Fibroblast of upper back skin (primary cell): ENCODE measurements at places on chromosomes 4 and X.

GRCh38 chrX:132271311-132271778 lies 52.1 kb upstream of the RAP2C start:
- no peak for DNase-seq

DNA sequence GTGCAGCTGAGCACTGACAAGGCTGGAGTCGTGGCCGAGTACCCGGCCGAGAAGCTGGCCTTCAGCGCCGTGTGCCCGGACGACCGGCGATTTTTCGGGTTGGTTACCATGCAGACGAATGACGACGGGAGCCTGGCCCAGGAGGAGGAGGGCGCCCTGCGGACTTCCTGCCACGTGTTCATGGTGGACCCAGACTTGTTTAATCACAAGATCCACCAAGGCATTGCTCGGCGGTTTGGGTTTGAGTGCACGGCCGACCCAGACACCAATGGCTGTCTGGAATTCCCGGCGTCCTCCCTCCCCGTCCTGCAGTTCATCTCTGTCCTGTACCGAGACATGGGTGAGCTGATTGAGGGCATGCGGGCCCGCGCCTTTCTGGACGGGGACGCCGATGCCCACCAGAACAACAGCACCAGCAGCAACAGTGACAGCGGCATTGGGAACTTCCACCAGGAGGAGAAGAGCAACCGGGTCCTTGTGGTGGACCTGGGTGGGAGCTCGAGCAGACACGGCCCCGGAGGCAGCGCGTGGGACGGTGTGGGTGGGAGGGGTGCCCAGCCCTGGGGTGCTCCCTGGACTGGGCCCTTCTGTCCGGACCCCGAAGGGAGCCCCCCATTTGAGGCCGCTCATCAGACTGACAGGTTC lies 24.3 kb downstream of the RGS12 start:
- DNase-seq, result no peak

GRCh38 chr4:101753721-101754120 lies 36.8 kb upstream of the BANK1 start:
- peak; percentile 86 for DNase-seq

DNA sequence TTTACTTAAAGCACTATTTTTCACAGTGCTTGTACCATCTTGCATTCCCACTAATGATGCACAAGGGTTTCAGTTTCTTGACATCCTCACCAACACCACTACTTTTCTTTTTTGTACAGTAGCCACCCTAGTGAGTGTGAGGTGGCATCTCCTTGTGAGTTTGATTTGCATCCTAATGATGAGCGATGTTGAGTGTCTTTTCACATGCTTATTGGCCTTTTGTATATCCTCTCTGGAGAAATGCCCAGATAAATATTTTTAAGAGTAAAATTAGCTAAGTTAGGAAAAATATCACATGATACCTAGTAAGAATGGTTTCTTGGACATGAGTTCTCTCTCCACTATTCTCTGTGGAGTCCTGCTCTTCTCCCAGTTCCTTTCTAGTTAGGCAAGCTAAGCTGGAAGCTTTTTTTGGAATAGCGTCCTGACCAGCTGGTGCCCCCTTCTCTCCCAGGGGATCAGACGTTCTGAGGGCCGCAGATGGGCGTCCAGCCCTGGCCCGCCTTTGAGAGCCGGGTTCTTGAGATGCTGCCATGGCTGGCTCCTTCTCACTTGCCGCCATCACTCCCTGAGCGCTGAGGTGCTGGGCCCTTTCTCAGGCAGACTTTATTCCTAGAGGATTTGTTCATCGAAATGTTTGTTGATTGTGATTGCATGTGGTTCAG lies 132.1 kb downstream of the ARHGAP10 start:
- DNase-seq, result no peak

GRCh38 chr4:70619778-70620177 lies 8.8 kb upstream of the ENAM start:
- no peak for DNase-seq

DNA sequence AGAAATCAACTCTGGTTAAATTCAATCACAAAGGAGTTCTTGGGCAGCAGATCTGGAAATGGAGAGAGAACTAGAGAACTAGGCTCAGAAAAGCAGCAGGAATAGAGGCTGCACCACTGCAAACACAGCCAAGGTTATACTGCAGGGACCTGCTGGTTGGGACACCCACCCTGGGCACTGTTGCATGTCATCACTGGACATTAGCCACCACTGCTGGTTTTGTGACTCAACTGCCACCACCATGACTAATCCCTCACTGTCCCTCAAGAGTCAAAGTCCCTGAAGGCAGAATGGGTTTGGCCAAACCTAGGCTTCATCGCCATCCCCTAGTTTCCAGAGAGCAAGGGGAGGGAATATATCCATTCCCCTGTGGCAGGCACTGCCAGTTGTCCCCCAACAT lies 38.1 kb upstream of the IRAK1 start:
- no peak for DNase-seq

DNA sequence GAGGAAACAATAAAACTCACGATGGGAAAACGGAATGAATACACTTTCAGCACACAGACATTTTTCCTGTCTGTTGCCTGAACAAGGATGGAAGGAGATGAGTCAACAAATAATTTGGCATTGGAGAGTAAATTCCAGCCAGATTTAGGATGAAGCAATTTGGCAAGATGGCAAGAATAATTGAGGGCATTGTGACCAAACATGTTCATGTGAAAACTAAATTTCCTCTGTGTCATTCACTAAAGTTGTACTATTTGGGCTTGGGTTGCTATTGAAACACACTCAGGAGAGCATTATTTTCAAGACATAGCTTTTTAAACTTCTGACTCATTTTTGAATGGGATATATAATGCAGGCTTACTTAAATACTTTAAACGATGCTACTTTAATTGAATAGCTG lies 1614.4 kb downstream of the PCDH19 start:
- DNase-seq, result peak; percentile 68

DNA sequence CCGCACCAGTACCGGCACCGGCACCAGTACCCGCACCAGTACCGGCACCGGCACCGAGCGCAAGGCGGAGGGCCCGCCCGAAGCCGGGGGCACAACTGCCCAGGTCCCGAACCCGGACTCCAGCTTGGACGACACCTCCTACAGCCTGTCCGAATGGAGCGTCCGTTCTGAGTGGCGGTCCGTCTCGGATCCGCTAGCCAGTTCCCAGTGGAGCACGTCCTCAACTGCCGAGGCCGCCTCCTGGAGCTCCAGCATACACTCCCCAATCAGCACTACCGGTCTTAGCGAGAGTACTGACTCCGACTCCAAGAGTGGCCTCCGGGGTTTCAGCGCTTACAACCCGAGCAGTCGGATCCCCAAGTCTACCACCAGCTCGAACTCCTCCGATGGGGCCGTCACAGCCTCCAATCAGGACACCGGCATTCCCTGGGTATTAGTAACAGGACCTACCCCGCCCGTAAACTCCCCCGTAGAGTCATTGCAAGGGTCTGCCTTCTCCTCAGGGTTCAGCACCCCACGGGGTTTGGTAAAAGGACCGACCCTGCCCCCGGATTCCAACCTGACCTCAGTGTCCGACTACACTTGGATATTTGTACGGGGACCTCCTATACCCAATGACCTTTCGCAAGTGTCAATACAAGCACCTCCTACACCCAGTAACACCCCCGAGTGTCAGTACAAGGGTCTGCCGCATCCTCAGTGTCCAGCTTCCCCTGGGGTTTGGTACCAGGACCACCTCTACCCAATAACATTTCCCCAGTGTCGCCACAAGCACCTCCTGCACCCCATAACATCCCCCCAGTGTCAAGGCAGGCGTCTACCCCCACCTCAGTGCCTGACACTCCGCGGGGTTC lies 721 bp upstream of the MAOA start:
- DNase-seq, result peak; percentile 14

- no peak for DNase-seq
Measured at GRCh38 chrX:44068043-44068442, 94.9 kb upstream of the NDP start.

DNA sequence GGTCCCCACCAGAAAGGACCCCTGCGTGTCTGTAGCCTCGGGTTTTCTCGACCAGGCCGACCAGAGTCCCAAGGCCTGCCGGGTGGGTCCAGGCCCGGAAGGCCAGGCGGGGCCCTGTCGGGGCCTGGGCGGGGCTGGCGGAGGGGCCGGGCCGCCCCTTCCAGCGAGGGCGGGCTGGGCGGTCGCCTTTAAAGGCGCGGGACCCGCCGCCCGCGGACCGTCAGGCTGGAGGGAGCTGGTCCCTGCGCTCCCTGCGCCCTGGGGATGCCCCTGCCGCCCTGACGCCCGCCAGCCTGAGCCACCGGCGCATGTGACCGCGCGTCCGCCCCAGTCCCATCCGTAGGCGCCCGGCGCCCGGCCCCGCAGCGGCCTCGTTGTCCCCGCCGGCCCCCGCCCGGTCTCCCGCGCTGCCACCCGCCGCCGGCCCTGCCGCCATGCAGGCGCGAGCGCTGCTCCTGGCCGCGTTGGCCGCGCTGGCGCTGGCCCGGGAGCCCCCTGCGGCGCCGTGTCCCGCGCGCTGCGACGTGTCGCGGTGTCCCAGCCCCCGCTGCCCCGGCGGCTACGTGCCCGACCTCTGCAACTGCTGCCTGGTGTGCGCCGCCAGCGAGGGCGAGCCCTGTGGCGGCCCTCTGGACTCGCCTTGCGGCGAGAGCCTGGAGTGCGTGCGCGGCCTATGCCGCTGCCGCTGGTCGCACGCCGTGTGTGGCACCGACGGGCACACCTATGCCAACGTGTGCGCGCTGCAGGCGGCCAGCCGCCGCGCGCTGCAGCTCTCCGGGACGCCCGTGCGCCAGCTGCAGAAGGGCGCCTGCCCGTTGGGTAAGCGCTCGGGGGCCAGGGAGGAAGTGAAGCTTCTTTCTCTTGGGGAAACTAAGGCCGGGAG lies at the start of gene HTRA3:
Gene HTRA3, plus strand, starts transcription at position 220 of the 883 bp plus-strand sequence. Its CDS starts 215 bp downstream, at position 435.
- DNase-seq, result peak; percentile 54

DNA sequence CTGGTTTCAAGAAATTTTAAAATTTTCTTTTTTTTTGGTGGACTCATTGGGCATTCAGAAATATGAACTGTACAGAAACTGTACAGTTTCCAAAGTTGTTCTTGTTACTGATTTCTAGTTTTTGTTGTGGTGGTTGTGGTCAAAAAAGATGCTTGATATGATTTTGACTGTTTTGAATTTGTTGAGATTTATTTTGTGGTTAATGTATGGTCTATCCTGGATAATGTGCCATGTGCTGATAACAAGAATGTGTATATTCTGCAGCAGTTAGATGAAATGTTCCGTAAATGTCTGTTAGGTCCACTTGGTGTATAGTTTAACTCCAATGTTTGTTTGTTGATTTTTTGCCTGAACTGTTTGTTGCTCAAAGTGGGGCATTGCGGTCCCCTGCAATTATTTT lies 127.6 kb upstream of the NUDT6 start:
- no peak for DNase-seq

DNA sequence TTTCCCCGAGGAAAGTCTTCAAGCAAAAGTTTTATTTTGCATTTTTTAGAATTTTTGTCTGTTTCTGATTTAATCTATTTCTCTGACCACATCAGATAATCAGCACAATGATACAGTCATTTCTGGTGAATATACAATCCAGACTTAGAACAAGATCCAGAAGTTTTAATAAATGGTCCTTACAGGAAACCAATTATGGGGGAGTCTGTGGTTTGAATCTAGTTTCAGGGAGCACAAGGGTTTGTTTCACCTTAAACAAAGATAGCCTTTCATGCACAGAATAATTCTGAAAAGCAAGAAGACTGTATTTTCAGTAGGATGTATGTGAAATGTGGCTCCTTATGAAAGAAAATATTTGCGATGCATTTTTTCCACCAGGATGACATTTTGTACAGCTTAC lies 158.5 kb upstream of the ARSJ start:
- DNase-seq, result no peak

DNA sequence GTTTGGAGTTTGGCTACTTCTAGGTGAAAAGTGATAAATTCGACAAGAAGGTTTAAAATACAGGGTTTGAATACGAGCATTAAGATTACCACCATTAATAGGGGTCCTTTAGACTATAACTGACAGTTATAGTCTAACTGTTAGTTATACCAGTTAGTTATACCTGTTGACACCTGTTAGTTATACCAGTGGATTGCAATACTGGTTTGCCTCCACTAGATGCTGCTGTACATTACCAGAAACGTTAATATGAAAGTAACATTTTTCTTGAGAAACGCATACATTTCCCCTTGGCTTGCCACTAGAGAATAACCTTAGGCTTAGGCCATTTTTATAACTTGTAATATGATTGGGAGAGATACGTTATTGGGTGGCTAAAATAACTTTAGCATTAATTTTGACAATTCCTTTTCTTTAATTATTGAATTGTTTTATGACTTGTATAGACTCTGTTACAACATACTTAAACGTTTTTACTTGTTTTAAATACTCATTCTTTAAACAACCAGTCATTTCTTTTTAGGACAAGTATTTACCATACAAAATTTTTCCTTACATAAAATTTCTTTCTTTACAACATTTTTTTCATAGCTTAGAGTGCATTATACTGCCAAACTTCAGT lies 911.2 kb downstream of the FSTL5 start:
- peak; percentile 1 for DNase-seq

DNA sequence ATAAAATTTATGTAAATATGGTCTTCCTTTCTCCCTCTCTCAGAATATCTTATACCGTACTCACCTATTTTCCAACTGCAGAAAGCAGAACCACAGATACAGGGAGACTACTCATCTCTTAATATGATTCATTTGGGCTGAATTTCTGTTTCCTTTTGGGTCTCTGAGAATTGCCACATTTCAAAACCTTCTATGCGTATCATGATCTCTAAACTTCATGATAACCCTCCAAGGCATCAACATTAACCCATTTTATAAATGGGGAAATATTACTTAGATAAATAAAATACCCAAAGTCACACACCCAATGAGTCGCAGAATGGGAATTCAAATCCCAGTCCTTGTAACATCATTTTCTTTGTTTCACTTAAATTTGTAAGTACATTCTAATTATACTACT lies 16.6 kb upstream of the PRDM8 start:
- DNase-seq, result no peak

DNA sequence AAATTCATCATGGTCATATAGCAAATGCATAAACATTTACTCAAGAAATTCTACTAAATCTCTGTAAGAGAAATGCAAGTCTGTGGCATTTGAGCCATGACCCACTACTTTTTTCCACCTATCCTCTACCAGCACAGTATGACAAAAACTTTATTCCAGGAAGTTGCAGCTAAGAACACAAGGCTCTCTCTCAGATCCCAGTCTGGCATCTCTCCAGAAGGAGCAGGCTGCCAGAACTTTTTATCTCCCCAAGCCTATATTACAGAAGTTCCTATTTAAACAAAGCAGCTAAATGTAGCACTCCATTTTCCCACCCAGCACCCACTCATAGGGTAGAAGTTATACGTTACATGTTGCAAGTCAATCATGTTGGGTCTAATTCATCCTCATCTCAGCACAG lies 49.3 kb upstream of the EPGN start:
- peak; percentile 57 for DNase-seq
